ENCODE measurements at places on chromosomes 13 and 19. TPM values are rescaled to one million over a fixed set of nuclear protein-coding genes. Genes with fewer than 3 reads are reported as not detected.

DNA sequence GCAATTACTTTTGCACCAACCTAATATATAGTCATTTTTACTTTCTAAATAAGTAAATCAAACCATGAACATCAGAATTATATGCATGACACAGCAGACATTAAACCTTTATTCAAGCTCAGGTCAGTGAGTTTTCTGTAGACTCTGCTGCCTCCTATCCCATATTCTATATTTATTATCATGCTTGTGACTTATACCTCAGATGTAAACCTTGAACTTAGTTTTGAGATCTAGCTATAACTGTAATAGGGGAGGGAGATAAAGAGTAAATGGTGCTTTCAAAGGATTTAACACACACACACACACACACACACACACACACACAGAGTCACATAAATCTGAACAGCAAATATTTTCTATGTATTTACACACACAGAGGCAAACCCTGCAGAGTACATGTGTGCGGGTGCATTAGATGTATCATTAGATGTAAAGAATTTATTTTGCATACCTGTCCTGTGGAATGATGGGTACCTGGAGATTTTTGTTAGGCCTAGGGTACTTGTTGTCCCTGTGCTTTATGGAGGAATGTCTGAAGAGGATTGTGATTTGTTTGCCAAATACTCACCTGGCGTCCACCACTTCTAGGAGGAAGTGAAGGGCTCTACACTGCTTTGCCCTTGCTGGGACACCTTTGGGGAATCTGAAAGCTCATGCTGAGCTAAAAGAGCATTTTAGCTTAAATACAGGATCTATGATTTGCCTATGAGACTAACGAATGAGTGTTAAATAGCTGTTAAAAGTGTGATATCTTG, 521.9 kb downstream of the KLF5 start:
- DNase-seq, result no peak

DNA sequence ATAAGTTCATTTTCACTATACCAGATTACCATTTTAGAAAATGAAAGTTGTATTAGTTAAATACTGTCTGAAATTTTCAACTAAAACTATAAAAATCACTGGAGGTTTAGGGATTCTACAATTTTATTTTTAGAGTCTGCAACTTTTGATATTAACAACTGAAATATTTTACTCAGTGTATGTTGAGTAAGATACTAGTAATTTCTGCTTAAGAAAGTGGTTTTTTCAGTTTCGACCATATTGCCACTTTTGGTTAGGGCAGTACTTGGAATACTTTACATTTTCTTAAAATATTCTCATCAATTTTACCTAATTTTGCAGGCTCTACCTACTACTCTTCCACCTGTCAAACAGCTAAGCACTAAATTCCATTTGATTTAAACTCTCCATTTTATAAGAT, 59.6 kb downstream of the KCNRG start:
- no peak for DNase-seq

The DCAF15 gene
- 28.5 TPM for polyA plus RNA-seq

DNA sequence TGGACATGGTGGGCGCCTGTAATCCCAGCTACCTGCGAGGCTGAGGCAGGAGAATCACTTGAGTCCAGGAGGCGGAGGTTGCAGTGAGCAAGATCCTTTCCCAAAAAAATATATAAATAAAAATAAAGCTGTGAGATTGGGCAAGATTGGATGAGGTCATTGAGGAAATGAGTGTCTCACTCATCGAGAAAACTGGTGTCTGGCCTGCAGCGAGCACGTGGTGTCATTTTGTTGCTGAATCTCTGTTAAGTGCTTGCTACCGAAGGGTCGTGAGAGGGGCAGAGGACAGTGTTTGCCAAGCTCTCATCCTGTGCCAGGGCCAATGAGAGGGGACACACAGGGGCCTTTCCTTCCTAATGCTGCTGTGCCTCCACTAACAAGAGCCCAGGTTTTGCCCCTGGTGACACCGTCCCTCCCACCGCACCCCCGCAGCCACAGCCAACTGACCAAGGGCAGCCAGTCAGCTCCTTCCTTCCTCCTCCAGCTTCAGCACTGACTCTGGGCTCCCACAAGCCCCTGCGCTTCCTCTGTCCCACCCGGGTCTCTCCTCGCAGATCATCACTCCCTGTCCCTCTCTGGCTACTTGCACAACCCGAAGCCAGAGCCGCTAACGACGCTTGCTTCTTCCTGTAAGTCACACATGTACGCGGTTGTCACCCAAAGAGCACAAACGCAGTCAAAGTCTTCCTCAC, 3.2 kb downstream of the POLD1 start:
- no peak for DNase-seq

DNA sequence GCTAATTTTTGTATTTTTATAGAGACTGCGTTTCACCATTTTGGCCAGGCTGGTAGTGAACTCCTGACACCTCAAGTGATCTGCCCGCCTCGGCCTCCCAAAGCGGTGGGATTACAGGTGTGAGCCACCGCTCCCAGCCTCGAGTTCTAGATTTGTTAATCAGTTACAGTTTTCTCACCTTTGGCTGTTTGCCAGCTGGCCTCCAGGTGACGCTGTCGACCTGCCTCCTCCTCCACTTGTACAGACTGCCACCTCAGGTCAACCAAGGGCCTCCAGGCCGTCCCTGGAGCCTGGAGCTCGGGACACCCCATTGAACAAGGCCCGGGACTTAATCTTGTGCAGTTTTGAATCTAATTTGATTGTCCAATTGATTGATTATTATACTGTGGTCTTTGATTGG, 45.5 kb downstream of the IER2 start:
- DNase-seq, result no peak

The FARP1 gene
- polyA plus RNA-seq, result 256 TPM

The WBP4 gene
- 27.7 TPM for polyA plus RNA-seq

DNA sequence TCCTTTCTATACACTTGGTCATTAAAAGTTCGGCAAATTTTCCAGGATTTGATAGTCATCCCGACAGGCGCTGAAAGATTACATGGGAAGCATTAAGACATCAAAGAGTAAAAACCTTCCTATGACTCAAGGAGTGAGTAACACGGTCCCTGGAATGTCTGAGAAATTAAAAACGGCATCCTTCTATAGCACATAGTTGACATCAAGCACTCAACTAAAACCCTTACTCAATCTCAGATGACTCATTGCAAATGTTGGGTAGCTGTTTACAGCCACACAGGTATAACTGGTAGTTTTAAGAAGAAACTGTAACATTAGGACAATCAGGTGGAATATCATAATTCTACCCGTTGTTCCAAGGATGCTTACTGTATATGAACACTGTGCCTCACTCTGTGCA, 6.4 kb upstream of the LGALS13 start:
- DNase-seq, result no peak

DNA sequence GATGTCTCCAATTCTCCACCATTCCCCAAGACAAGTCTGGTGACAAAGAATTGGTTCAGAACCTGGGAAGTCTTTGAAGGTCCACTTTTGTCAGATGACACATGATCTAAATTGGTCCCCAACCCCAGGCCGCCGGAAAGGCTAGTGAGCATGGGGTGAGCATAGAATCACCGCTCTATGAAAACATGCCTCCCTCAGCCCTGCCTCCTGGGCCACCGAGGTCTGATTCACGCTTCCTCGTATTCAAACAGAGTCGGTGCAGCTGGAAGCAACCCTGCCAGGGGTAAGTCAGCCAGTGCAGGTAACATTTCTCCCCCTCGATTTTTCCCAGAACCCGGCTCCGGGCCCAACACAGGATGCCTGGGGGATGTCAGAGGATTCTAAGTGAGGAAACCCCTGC, 33.9 kb upstream of the KLF2 start:
- no peak for DNase-seq

DNA sequence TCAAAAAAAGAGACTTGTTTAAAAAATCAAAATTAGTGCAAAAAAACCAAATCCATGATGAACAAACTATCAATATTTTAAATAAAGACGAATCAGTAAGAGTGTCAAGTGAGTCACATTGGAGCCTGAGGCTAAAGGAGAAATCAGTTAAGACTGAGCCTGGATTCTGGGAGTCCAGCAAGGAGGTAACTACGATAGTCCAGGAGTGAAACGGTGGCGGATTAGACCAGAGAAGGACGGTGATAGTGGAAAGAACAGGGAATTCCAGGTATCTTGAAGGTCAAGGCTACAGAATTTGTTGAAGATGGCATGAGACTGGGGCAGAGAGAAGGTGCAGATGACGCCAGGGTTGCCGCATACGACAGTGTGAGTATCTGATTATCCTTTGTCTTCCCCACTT, 7.0 kb upstream of the NPAS1 start:
- no peak for DNase-seq

GRCh38 chr13:110150384-110151101, 156.4 kb downstream of the COL4A1 start:
- no peak for DNase-seq

The FCER2 gene
- polyA plus RNA-seq, result 0.22 TPM

GRCh38 chr13:101584331-101584730, 131.9 kb downstream of the ITGBL1 start:
- no peak for DNase-seq

DNA sequence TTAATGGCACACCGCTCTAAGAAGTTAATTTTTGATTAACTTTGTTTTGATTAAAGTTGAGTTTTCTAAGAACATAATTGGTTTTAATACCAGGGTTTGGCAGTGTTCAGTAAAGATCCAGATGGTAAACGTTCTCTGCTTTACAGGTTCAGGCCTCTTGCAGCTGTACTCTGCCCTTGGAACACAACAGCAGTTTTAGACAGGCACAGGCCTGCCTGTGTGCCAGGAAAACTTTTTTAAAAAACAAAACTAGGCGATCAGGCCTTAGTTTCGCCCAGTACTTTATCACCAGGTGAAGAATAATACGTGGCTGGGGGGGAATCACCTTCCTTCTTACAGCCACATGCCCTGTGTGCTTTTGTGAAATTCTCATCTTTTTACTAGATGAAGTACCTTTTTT, 38.0 kb upstream of the TEX29 start:
- no peak for DNase-seq

DNA sequence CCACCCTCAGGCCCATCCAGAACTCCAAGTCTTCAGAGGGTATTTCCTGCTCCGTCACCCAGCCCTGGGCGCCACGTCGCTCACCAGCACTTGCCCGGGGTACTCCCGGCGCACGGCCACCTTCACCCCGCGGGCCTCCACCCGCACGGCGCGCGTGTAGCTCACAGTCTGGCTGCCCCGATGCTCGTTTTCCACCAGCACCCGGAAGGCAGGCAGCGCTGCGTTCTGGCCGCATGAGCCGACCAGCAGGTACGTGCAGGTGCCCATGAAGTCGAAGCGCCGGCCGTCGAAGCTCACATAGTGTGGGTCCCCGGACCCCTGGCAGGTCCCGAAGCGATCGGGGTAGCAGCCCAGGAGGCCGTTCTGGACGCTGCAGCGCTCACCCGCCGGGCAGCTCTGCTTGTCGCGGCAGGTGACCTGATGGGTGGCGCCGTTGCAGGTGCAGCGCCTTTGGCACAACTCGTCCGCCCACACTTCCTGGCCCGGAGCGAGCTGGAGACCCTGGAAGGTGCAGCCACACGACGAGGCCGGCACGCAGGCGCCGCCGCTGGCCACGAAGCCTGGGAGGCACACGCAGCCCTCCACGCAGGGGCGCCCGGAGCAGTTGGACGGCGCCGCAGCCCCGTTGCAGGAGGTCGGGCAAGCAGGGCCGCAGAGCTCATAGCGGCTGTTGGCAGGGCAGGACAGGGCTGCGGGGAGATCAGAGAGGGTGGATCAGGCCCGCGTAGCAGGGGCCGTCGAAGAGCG, 19.2 kb downstream of the FCGBP start:
- DNase-seq, result no peak

The NFIC gene
- polyA plus RNA-seq, result 20.4 TPM

The ZIM2 gene
- 2.6 TPM for polyA plus RNA-seq

DNA sequence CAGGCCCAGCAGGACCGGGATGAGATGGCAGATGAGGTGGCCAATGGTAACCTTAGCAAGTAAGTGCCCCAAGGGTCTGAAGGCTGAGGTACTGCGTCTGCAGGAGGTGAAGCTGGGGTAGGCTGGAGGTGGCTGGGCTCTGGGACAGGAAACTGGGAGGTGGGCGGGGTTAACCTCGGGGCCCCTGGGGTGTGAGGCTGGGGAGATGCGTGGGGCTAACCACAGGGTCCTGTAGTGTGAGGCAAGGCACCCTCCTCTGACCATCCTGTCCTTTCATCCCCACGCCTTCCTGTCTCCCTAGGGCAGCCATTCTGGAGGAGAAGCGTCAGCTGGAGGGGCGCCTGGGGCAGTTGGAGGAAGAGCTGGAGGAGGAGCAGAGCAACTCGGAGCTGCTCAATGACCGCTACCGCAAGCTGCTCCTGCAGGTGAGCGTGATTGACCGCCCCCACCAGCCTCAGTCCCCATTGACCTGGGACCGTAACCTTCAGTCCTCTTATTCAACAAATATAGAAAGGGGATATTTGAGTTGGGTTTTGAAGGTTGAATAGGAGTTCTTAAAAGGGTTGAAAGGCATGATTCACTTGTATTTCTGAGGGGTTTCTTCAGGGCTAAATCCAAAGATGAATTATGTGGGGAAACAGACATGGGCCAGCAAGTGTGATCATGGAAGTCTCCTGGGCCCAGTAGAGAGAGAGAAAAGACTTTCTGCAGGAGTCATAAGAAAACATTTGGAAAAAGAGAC, 35.7 kb downstream of the KCNC3 start:
- no peak for DNase-seq

The NALCN gene
- 0.95 TPM for polyA plus RNA-seq

The ATXN8OS gene
- polyA plus RNA-seq, result 0.32 TPM

- no peak for DNase-seq
Observed at GRCh38 chr13:48403151-48403631, 9.7 kb downstream of the LPAR6 start.

The CD209 gene
- 0.94 TPM for polyA plus RNA-seq

DNA sequence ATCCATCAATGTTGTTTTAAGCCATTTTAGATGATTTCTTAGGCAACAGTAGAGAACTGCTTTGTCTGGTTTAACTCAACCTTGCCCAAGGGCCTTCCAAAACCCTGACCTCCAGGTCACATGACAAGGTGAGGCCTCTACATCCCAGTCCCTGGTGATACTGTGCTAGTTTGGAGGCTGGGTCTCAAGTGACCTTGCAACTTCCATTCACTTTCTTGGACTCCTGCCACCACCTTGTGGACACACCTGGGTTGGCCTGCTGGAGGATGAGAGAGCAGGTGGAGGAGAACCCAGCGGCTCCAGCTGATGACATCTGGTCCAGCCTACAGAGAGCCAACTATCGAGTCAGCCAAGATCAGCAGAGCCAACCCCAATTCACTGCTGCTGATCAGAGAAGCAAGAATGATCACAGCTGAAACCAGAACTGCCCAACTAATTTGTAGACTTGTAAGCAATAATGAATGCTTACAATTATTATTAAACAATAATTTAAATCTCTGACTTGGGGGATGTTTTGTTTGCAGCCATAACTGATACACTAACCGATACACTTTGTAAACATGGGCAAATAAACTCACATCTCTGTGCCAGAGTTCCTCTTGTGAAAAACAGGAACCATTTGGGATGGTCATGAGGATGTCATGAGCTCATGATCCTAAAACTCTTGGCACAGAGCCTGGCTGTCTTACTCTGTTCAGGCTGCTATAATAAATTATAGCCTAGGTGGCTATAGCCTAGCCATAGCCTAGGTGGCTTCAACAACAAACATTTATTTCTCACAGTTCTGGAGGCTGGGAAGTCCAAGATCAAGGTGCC, 11.5 kb downstream of the FAM187B start:
- DNase-seq, result no peak

GRCh38 chr19:44636439-44637389, 7.0 kb upstream of the PVR start:
- DNase-seq, result no peak

Data from right renal cortex interstitium (tissue), 3 donors.